ENCODE measurements at places on chromosomes 12 and 14. TPM values are rescaled to one million over a fixed set of nuclear protein-coding genes. Genes with fewer than 3 reads are reported as not detected.

Gene TTC9
- total RNA-seq, result 7.8 TPM

Gene RNF10
- total RNA-seq, result 209 TPM

Gene CATSPERB
- 0.14 TPM for total RNA-seq

Gene CHST11
- total RNA-seq, result 141 TPM

Gene CMA1
- not detected for total RNA-seq

Gene CIT
- 124 TPM for total RNA-seq

Gene MYH7
- total RNA-seq, result 0.16 TPM

Gene CLEC4E
- total RNA-seq, result not detected

Gene FGF6
- not detected for total RNA-seq

Gene HOXC9
- total RNA-seq, result not detected

Gene SAMD15
- total RNA-seq, result 0.12 TPM

DNA sequence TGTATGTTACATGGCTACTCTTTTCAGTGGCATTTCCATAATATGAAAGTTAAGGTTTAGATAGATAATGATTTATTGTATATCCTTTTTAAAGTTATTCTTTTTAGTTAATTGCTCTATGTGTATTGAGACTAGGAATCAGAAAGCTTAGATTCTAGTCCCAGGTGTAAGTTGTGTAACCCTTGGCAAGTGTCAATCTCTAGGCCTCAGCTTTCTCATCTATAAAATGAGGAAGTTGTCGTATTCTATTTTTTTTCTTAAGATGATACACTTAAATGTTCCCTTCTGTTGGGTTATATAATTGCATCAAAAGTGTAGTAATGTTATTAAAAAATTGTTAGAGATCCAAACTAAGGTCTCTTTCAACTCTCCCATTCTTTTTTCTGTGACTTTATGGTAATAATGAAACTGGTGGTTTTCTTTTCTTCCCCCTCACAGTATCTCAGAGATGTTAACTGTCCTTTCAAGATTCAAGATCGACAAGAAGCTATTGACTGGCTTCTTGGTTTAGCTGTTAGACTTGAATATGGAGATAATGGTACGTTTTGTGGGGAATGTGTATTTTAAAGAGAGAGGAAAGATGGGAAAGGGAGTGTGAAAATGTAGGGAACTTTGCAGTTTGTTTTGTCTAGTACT lies 4.1 kb downstream of the RTRAF start:
- peaks cover 36% of the 10 kb centered on the region for H3K36me3 ChIP-seq

DNA sequence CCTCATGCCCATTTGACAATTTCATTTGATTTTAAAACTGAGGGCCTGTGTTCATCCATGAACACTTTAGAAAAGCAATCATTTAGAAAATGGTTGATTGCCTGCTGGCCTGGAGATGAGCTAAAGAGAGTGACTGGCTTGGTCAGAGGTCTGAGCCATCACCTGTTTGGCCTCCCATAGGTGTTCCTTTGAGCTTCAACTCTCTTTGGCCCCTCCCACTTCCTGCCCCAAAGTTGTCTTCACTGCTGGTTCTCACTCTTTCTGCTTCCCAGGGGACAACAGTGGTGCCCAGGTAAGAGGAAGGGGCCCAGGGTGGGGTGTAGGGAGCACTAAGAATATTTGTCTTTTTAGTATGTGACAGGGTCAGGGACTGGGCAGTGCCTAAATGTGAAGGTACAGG lies 4.9 kb upstream of the TCP11L2 start:
- H3K27me3 ChIP-seq, result no peaks in the 10 kb centered on the region
- H3K36me3 ChIP-seq, result no peaks in the 10 kb centered on the region
- H3K27ac ChIP-seq, result peak overlapping the region; percentile 28
- DNase-seq, result no peak
- no peak overlapping the region for H3K4me3 ChIP-seq

DNA sequence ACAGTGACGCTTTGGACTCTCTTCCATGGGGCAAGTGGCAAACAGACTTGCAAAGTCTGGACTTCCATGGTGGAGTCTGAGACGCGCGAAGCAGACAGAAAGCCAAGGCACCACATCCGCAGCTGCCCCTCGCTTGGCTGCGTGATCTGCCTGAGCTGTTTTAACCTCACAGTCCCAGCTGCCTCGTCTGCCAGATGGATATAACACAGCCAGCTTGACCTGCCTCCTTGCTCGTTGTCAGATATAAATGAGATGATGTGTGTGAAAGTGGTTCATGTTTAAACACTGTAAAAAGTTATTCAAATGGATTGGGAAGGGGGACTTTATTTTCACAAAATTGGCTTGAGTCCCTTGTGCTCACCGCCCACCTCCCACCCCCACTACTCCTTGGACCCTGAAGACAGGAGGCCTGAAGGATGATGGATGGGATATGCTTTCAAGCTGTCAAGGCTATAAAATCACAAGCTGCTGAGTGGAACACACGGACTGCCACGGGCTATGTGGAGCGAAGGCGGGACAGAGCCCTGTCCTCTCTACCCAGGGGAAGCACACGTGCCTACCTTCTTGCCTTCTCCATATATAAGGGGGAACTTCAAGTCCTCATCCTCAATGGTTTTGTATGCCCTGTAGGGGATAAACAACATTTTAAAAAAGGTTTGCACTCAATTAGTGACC lies 226.9 kb downstream of the MON2 start:
- DNase-seq, result no peak
- peaks cover 20% of the 10 kb centered on the region for H3K27me3 ChIP-seq
- peaks cover 28% of the 10 kb centered on the region for H3K4me1 ChIP-seq
- H3K27ac ChIP-seq, result no peak overlapping the region

- DNase-seq, result no peak
- peaks cover 40% of the 10 kb centered on the region for H3K4me1 ChIP-seq
- H3K36me3 ChIP-seq, result no peaks in the 10 kb centered on the region
- H3K27me3 ChIP-seq, result peaks cover 2% of the 10 kb centered on the region
- H3K27ac ChIP-seq, result peak overlapping the region; percentile 90
These were observed 75.7 kb downstream of the PITPNM2 start for GRCh38 chr12:123075087-123075645.

DNA sequence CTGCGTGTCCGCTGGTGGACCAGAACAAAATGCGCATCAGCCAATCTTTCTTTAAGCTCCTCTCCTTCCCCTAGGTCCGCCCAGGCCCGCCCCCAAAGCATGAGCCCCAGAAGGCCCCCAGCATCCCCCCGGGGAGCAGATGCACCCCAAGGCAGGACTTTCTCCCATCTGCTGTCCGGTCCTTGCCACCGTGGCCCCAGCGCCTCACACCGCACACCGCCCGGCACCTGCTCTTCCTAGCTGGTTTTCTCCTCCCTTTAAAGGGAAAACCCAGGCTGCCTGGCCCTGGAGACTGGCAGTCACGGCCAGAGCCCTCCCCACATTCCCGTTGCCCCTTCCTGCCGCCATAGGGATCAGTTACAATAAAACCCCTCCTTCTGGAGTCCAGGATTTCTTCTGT lies 30.2 kb downstream of the RIMBP2 start:
- H3K4me1 ChIP-seq, result no peaks in the 10 kb centered on the region
- no peak overlapping the region for H3K4me3 ChIP-seq
- no peak overlapping the region for H3K27ac ChIP-seq
- DNase-seq, result no peak
- H3K27me3 ChIP-seq, result peaks cover 10% of the 10 kb centered on the region

DNA sequence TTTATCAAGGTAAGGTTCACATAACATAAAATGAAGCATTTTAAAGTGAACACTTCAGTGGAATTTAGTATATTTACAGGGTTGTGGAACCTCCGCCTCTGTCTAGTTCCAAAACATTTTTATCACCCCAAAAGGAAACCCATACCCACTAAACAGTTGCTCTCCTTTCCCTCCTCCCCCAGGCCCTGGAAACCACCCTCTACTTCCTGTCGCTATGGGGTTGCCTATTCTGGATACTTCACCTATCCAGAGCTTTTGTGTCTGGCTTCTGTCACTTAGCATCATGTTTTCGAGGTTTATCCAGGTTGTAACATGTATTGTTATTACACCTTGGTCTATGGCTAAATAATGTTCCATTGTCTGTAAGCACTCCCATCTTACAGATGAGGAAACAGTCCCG lies 27.7 kb upstream of the ZFP36L1 start:
- H3K4me3 ChIP-seq, result no peak overlapping the region
- DNase-seq, result peak; percentile 68
- no peaks in the 10 kb centered on the region for H3K27me3 ChIP-seq
- H3K4me1 ChIP-seq, result peaks cover 31% of the 10 kb centered on the region
- H3K27ac ChIP-seq, result peak overlapping the region; percentile 71

DNA sequence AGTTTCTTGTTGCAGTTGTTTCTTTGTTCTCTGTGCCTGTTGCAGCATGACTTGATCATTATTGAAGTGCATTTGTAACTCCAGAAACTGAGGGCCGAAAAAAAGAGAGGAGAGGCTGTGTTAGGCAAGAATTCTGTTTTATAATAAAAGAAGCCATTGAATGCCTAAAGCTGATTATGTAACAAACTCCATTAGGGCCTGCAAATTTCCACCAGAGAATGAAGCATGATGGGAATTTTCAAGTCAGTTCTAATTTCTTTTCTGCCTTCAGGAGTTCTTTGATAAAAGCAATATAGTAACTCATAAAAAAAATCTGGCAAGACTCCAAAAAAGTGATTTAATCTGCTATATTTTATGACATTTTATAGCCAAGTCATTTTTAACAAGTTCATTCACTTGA lies 156.7 kb upstream of the RASSF8 start:
- DNase-seq, result no peak
- peaks cover 22% of the 10 kb centered on the region for H3K4me1 ChIP-seq
- H3K27me3 ChIP-seq, result peaks cover 6% of the 10 kb centered on the region

GRCh38 chr12:107477018-107477417 lies 208.6 kb upstream of the PWP1 start:
- H3K27ac ChIP-seq, result no peak overlapping the region
- no peak for DNase-seq
- no peak overlapping the region for H3K4me3 ChIP-seq
- H3K36me3 ChIP-seq, result no peaks in the 10 kb centered on the region
- H3K4me1 ChIP-seq, result peaks cover 8% of the 10 kb centered on the region

- H3K27ac ChIP-seq, result no peak overlapping the region
- H3K36me3 ChIP-seq, result peaks cover 37% of the 10 kb centered on the region
- H3K4me3 ChIP-seq, result no peak overlapping the region
These were observed 23.5 kb downstream of the OTUB2 start for GRCh38 chr14:94049625-94050023.

GRCh38 chr14:74886001-74886400 lies 4.3 kb downstream of the DLST start:
- no peak overlapping the region for H3K4me3 ChIP-seq
- peaks cover 43% of the 10 kb centered on the region for H3K36me3 ChIP-seq
- H3K4me1 ChIP-seq, result peaks cover 60% of the 10 kb centered on the region
- H3K27ac ChIP-seq, result peak overlapping the region; percentile 9
- DNase-seq, result no peak

GRCh38 chr12:114774197-114774596 lies 90.2 kb upstream of the TBX3 start:
- H3K36me3 ChIP-seq, result no peaks in the 10 kb centered on the region
- no peaks in the 10 kb centered on the region for H3K27me3 ChIP-seq
- no peak for DNase-seq
- no peak overlapping the region for H3K4me3 ChIP-seq

DNA sequence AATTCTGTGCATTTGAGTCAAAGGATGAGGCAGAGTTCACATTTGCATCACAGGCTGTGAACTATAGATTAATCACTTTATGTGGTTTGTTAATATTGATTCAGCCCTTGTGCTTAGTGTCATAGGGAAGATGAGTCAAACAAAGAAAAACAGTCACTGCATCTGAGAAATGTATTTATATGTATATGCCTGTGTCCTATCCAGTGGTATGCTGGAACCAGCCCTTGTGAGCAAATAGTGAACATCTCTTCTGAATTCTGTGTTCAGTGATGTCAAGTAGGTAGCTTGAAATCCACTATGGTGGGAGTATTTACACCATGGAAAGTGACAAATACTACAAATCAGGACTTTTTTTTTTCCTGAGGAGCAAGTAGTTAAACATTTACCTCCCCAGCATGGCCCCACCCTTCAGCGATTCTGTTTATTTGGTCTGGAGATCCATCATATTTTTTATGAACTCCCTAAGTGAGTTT lies 128.5 kb downstream of the HMGA2 start:
- no peak for DNase-seq
- H3K4me3 ChIP-seq, result no peak overlapping the region
- H3K4me1 ChIP-seq, result no peaks in the 10 kb centered on the region
- H3K36me3 ChIP-seq, result no peaks in the 10 kb centered on the region
- H3K27ac ChIP-seq, result no peak overlapping the region

DNA sequence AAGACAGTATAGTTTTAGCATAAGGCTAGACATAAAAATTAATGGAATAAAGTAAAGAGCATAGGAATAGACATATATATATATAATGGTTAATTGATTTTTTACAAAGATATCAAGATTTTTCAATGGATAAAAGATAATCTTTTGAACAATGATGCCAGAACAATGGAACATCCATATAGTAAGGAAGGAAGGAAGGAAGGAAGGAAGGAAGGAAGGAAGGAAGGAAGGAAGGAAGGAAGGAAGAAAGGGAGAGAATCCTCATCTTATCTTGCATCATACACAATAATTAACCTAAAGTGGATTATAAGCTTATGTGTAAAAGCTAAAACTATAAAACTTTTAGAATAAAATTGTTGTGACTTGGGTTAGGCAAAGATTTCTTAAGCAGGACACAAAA lies 9.8 kb upstream of the NELL2 start:
- H3K4me1 ChIP-seq, result no peaks in the 10 kb centered on the region
- H3K36me3 ChIP-seq, result peaks cover 6% of the 10 kb centered on the region
- H3K27me3 ChIP-seq, result no peaks in the 10 kb centered on the region
- DNase-seq, result no peak
- H3K27ac ChIP-seq, result no peak overlapping the region

DNA sequence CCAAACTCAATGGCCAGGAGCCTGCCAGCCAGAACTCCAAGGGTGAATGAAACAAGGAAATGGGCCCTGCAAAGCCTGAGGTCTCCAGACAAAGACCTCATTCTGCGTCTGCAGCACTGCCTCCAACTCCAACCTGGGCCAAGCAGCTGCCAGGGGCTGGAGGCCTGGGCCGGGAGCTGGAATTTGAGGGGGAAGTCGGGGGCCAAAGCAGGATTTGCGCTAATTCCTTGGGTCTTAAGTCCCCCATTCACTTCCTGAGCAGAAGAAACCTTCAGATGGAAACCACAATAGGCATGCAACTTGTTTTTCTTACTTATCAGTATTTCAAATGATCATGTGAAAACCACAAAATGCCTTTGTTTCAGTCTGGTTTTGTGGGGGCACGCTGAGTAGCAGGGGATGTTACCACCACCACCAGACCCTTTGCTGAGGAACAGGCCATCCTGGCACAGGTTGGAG lies 23.0 kb upstream of the TC2N start:
- H3K36me3 ChIP-seq, result peaks cover 1% of the 10 kb centered on the region
- H3K4me1 ChIP-seq, result peaks cover 40% of the 10 kb centered on the region
- H3K27ac ChIP-seq, result peak overlapping the region; percentile 78

- no peak overlapping the region for H3K4me3 ChIP-seq
- H3K36me3 ChIP-seq, result peaks cover under 1% of the 10 kb centered on the region
- no peak for DNase-seq
These were observed 102.2 kb downstream of the SNAPC1 start for GRCh38 chr14:61864329-61864898.

GRCh38 chr12:56995201-56995929 lies 11.0 kb downstream of the ZBTB39 start:
- H3K27me3 ChIP-seq, result no peaks in the 10 kb centered on the region
- H3K27ac ChIP-seq, result no peak overlapping the region
- peaks cover 39% of the 10 kb centered on the region for H3K4me1 ChIP-seq
- peak; percentile 39 for DNase-seq

Data from activated CD8-positive, alpha-beta memory T cell treated with anti-CD3 and anti-CD28 coated beads, Interleukin-2, amount 10 ng/mL, durations not matched to agents 7 days and 5 days (primary cell).